ENCODE measurements at places on chromosomes 12 and 14.
A peak's percentile ranks its signal among the peaks of the same experiment; 100 is the strongest.

DNA sequence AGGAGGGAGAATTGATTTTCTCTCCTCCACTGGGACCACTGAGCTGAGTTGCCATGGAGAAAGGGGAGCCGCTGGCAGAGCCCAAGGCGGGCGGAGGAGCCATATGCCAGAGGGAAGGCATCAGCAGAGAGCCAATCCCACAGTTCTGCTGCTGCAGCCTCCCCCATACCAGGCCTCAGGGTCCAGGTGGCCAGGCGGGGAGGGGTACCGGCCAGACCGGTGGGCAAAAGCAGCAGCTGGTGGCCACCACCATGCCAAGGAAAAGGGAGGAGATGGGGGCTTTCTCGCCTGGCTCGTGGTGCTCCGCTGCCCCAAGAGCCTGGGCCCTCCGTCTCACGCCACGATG lies 72.8 kb downstream of the PITPNM2 start:
- DNase-seq, result no peak

- DNase-seq, result no peak
Measured at GRCh38 chr12:126282691-126283090, 1217.5 kb downstream of the AACS start.

DNA sequence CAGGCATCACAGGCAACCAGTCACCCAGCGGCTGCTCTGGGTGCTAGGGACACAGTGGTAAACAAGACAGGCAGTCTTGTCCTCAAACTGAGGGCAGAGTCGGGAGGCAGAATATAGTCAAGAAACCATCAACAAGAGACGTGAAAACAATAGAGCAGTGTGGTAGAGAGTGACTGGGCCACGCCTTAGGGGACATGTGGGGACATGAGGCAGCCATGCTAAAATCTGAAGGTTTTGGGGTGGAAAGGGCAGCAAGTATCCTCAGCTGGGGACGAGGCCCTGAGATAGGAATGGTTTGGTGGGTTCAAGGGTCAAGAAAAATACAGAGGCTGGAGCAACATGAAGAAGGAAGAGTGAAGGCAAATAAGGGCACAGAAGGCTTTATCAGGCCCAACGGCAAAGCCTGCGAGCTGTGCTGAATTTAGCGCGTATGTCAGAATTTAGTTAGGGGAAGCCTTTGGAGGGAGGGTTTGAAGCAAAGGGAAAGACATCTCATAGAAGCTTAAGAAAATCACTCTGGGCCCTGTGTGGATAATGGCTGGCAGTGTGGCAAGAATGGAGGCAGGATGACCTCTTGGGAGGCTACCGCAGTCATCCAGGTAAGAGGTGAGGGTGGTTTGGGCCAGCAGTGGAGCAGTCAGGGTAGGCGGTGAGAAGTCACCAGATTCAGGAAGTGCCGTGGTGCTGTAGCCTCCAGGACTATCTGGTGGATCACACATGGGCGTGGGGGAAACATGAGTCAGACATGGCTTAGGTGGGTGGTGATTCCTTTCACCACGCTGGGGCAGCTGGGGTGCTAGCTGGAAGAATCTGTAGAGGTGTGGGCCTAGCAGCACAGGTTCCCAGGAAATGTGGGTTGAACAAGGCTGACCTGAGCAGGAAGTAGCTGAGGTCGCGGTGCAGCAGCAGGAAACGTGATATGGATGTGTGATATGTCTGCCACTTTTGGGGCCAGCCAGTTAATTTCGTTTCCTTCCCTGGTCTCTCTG lies 3.0 kb downstream of the EVL start:
- peak; percentile 81 for DNase-seq

DNA sequence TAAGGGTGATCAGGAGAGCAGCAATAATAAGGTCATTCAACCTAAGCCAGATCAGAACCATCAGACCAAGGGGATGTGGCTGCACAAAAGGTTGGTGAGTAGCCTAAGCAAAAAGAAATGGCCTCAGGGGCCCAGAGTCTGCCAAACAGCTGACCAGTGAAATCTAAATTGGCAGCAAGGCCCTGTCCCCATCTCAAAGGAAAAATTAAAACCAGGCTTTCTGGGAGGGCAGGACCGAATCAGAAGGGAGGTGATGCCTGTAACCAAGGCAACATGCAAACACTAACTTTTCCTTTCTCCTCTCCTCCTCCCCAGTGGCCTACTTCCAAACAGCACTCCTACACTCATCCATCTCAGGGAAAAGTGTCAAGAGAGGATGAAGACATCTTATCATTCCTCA lies 256.4 kb downstream of the NUAK1 start:
- no peak for DNase-seq

DNA sequence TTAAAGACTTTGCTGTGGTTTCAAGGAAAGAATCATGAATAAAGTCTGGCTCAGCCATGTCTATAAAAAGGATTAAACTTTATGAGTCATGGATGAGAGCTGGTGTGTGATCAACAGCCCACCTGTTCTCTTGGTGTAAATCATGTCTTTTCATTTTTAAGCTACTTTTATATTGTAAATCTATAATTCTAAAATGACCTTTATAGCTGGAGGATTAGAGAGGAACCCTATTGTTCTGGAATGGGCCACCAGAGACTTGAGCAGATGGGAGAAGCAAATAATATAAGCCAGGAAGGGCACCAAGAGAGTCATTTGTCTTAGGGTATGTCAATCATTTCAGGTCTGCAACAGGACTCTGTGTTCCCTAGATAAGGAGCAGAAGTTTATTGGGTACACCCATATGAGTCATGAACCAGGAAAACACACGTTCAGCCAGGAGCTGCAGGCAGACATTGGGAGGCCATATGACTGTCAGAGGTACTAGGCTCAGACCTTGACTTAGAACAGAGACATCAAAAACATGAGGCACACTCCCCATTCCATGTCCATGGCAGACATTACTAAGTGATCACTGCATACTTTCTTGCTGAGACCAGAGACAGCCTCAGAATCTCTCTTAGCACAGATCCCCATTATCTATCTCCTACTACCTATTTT lies 49.3 kb downstream of the NDUFA12 start:
- DNase-seq, result no peak

- DNase-seq, result no peak
Measured at GRCh38 chr12:109731231-109731731, 17.7 kb downstream of the FAM222A start.

DNA sequence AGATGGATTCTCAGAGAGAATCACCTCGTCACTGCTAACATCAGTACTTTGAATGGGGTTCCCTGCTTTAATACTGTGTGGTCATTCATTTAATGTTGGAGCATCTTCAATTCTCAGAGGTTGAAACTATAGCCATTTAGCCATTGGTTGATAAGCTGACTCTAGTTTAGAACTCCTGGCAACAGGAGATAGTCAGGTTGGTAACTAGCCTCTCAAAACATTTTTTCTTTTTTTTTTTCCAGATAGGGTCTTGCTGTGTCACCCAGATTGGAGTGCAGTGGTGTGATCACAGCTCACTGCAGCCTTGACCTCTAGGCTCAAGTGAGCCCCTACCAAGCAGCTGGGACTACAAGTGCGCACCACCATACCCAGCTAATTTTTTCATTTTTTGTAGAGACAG lies 3.5 kb upstream of the NCKAP5L start:
- DNase-seq, result no peak

- no peak for DNase-seq
Measured at GRCh38 chr14:79418649-79419415, 792.5 kb downstream of the DIO2 start.

GRCh38 chr12:47772094-47772660 lies 861 bp upstream of the SLC48A1 start:
- DNase-seq, result no peak

DNA sequence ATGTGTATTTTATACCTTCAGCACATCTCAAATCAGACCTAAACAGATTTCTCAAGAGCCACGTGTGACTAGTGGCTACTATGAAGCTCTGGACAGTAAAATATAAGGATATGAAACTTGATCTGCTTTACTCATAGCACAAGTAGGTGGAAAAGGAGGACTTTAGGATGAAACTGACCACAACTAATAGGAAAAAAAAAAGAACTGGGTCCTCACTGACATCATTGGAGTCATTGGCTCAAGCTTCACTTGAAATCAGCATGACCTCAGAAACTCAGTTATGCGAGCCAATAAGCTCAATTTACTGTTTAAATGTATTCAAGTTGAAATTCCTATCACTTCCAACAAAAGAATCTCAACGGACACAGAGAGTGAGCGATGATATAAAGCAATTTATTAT lies 34.1 kb upstream of the CIT start:
- no peak for DNase-seq

DNA sequence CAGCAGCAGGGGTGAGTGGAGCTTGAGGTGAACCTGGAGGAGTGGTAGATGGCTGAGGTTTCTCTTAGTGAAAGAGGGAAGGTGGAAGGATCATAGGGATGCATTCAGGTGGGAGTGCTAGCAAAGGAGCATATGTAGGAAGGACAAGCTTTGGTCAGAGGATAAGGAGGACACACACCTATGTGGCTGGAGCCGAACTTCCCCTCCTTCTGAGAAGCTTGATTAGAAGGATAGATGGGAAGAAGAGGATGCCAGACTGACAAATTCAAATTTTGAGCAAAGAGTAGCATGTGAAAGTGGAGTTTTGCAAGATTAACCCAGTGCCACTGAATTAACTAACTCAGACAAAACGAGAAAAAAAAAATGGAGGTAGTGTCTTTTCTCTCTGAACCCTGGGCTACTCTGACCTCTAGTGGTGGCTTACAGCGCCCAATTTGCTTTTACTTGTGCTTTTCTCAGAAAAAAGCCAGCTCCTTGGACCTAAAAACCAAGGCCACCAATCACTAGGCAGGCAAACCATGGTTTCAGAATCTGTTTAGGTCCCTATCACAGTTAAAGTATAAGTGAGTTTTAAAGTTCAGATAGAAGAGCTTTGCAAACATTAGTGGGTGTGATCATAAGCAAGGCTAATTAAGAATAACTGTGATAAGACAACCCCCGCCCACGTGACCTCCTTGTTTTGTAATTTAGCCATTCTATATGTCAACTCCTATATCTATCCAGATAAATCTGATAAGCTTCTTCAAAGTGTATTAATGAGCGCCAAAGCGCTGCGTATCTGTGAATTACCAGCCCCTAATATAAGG lies 15.5 kb downstream of the EMP1 start:
- DNase-seq, result peak; percentile 15

DNA sequence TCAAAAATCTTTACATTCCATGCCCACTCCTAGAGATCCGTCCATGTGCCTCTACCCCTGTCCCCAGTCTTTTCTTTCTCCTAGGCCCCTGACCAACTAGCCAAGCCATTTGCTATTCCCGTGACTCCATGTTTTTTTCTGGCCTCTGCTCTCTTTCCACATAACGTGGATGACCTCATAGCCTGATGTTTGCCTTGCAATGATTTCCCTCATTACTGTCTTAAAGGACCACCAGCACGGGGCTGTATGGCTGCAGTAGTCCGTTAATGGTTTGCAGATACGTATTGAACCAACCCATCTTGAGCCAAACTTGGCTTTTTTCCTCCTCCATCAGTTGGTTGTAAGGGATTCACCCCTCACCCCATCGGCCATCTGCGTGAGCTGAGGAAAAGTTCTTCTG lies 226.0 kb downstream of the PCNX1 start:
- DNase-seq, result no peak

- DNase-seq, result no peak
Measured at GRCh38 chr14:80213602-80214001, 2.3 kb upstream of the DIO2 start.

DNA sequence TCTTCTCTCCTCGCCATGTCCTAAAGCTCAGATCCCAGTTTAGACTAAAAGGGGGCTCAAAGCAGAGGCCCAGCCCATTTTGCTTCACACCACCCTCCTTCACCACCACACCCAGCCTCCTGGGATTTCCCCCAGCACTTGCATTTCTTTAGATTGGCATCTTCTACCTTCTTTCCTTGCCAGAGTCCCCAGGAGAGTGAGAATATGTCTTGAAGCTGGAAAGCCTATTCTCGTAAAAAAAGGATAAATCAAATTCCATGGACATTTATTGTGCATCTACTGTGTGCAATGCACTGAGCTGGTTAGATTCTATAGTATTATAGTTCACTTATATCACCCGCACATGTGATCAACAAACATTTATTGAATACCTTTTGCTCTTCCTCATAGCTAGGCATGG lies 10.2 kb downstream of the FBXW8 start:
- no peak for DNase-seq

GRCh38 chr14:83455561-83455960 lies 1921.9 kb upstream of the SEL1L start:
- no peak for DNase-seq

- DNase-seq, result no peak
Measured at GRCh38 chr14:35438910-35439713, 34.6 kb upstream of the NFKBIA start.

GRCh38 chr12:85836197-85837090 lies at the start of gene RASSF9:
RASSF9 (minus strand) TSS chr12:85836409; CDS start chr12:85836201, 208 bp downstream.
- no peak for DNase-seq

- no peak for DNase-seq
Measured at GRCh38 chr14:32710731-32711680, 227.7 kb upstream of the NPAS3 start.

DNA sequence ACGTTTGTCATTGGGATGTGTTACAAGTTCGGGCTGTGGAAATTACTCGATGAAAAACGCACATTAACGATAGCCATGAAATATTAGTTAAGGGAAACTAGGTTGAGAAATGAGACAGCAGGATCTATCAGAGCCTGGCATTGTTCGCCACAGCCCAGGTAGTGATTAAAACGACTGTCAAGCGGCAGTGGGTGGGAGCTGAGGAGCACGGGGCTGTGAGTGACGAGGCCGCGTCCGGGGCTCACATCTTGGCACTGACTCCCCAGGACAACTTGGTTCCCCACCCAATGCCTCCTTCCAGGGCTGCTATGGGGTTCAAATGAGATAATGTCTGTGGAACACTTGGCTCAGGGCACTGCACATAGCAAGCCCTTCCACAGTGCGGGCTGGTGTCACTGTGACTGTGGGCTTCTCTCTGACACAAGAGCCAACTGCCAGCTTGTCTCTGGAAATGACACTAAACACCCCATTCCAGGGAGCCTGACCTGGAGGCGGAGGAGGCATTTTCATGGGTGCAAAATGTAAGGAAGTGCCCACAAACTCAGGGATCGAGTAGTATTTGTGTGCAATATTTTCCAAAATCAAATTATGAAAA lies 19.3 kb downstream of the MMAB start:
- no peak for DNase-seq

DNA sequence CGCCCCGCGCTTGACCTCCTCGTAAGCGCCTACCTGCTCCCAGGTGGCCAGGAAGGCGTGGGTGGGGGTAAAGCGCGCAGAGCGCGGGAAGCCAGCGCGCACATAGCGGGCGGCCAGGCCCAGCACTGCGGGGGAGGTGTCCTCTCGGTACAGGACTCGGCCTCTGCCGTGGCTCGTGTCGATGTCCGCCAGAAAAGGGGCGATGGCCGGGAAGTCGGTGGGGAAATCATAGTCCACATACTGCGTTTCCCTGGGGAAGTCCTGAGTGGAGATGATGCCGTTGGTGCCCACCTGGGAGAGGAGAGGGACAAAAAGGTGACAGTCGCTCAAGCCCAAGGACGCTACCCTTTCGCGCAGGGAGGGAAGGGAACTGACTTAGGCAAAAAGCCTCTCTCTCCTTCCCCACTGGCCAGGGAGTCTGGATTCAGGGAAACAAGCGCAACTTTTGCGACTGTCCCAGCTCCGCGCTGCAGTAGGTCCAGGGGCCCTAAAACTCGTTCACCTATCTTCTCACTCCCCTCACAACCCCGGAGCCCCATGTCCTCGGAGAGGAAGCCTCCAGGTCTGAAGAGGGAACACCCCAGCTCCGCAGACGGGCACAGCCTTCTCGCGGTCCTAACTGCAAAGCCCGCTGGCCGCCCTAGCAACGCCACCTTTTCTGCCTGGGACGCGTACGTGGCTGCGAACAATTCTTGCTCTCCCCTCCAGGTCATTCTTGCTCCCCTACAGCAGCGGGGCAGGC lies 815 bp downstream of the NID2 start:
- no peak for DNase-seq
